NCI-H1694 treated with DMSO at 0.1 percent for 48 hours (cell line): ENCODE measurements at places on chromosomes 4 and X.

GRCh38 chr4:139144911-139145551 lies 32.0 kb downstream of the ELF2 start:
- DNase-seq: no peak

DNA sequence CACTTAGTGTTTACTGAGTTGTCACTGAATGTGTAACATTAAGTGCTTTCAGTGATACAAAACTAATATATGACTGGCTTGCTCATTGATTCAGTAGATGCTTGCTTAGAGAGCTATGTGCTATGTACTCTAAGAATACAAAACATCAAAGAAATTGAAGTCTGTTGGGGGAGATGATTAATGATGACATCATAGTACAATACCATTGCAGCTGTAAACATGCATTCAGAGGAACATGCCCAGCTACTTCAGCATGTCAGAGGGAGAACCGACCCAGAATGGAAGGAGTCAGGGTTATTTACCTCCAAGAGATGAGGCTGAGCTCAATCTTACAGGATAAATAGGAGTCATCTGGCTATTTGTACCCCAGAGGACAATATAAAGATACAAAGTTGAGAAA lies 290.8 kb downstream of the TENM3 start:
- DNase-seq: no peak

DNA sequence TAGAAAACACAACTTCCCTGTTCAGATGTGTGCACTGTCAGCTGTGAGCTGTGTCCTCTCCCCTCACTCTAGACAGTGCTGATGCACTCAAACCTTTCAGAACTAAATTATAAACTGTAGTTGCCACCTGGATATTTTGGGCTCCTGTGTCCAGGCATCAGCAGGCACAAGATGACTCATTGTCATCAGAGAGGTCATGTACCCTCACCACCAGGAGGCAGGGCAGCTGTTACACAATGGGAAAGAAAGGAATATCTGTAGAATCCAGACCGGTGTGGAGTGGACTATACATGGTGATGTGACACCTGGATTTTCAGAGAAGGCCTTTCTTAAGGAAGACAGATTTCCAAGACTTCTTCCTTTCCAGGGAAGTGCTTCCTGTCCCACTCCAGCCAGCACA lies 854.4 kb upstream of the AGA start:
- no peak for DNase-seq

DNA sequence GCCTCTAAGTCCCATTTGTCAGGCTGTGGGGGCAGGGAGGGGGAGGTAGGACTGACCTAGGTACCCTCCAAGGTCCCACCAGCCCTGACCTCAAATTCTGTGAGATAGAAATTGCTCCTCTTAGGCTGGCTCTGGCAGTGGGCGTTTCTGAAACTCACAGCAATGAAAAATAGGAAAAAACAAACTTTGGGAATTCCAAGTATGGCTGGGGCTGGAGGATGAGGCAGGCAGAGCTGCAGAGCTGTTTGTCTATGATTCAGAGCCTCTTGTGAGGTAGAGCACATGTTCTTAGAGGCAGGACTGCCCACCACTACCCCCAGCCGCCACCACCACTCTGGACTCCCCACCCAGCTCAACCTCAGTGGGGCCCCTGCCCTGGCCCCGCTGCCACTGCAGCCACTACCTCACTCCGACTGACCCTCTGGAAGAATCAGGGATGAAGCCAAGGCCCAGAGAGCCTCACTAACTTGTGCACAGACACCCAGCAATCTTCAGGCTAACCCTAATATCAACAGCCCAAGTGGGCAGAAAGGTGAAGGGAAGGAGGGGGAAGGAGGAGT lies 98.2 kb downstream of the PJA1 start:
- no peak for DNase-seq

DNA sequence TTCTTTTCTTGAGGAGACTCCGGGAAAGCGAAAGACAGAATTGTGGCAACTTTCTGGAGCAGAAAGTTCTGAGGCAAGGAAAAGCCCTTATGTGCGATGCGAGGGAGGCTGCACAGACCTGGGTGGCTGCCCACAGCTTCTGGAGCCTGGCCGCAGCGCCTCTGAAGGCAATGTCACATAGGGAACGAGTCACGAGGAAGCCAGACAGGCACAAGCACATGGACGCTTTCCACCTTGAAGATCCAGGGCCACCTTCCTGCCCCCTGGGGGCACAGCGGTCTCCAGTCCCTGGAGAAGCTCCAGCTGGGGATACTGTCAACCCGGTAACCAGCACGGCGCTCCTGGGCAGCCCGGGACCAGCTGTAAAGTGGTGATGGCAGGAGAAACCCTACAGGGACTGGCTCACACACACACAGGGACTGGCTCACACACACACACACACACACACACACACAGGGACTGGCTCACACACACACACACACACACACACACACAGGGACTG lies 69.8 kb downstream of the MTNR1A start:
- no peak for DNase-seq

DNA sequence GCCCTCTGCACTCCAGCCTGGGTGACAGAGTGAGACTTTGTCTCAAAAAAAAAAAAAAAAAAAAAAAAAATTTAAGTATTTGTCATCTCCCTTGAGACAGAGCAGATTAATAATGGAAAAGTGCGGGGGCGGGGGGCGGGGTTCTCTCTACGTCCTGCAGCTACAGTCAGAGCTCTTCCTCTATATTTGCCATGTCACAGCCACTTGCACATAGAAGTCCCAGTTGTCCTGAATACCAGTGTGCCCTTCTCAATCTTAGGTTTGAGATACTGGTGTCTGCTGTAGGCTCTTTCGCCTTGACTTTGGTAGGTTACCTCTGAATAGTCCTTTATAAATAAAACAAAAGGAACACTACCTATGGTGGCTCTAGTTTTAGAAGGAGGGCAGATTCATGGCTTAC lies 237.8 kb upstream of the PGRMC2 start:
- no peak for DNase-seq
